Activated CD4-positive, alpha-beta memory T cell treated with anti-CD3 and anti-CD28 coated beads, Interleukin-2, amount 10 ng/mL, durations not matched to agents 7 days and 5 days (primary cell): ENCODE measurements at places on chromosomes 2 and 18. TPM values are rescaled to one million over a fixed set of nuclear protein-coding genes. Genes with fewer than 3 reads are reported as not detected.

Gene IL1R1
- 1.5 TPM for total RNA-seq

DNA sequence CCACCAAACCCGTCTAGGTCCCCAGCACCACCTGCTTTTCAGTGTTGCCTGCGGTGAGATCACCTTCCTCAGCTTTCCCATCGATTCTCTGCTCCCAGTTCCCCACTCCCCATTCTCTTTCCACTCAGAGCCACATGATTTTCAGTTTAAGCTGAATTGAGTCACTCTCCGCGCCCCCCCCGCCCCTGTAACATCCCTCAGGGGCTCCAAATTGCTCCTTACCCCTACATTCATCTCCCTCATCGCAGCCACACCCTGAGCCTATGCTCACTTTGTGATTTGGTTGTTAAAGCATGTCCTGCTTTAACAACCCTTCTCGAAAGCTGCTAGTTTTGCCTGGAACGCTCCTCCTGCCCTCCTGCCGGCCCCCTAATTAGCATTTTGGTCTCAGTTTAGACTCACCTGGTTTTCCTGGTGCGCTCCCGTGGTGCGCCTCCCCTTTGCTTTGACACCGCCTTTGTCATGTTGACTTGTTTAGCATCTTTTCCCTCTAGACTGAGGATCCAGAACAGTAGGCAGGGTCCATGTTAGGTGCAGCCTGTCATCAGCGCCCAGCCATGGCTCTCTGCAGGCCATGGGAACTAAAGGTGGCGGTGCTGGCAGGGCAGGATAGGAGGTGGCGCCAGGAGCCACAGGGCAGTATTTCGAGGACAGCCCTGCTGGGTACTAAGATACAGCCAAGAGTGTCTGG lies 60.8 kb downstream of the ST3GAL5 start:
- peaks cover 33% of the 10 kb centered on the region for H3K4me1 ChIP-seq
- H3K27ac ChIP-seq: peak overlapping the region; percentile 27
- peaks cover 18% of the 10 kb centered on the region for H3K27me3 ChIP-seq
- peak; percentile 15 for DNase-seq

Gene NMS
- not detected for total RNA-seq

DNA sequence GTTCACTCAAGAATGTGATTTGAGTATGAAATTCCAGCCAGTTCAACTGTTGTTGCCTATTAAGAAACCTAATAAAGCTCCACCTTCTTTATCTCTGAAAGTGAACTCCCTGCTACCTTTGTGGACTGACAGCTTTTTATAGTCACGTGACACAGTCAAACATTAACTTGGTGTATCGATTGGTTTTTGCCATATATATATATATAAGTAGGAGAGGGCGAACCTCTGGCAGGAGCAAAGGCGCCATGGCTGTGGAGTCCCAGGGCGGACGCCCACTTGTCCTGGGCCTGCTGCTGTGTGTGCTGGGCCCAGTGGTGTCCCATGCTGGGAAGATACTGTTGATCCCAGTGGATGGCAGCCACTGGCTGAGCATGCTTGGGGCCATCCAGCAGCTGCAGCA lies at the start of gene UGT1A1:
Gene UGT1A1, plus strand, starts transcription at position 228 of the 400 bp plus-strand sequence. Its CDS starts 18 bp downstream, at position 246.
- DNase-seq: no peak
- H3K27me3 ChIP-seq: peaks cover 21% of the 10 kb centered on the region
- no peak within 1 kb of the TSS for H3K4me3 ChIP-seq
- no peak within 1 kb of the TSS for H3K27ac ChIP-seq
- no peaks in the 10 kb centered on the region for H3K4me1 ChIP-seq

Gene SEMA4C
- 22.5 TPM for total RNA-seq

DNA sequence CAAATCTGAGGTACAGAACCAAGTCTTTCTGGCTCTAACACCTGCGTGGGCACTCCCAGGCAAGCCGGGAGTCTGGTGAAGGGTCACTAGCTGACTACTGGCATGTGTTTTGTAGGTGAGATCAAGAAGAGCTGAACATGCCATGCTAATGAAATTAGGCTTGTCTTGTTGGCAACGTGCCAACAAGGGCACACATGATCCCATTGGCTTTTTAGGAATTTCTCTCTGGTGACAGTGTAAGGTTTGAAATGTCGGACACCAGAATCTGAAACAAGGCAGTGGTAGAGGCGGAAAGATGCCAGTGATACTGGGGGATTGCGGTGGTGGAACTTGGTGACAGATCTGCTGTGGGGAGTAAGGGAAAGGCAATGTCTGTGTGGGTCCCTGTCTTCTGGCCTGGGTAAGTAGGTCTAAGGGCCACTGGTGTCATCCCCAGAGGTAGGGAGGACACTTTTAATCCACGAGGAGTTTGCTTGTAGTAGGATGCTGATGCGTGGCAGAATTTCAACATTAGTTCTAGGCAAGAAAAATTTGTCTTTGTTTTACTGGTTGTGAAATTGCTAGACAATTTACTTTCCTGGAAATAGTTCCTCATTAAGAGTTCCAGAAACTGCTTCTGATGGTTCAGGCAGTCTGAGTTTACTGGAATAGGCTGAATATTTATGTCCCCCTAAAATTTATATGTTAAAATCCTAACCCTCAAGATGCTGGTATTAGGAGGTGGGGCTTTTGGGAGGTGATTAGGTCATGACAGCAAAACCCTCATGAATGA lies 52.6 kb upstream of the ACMSD start:
- peaks cover 6% of the 10 kb centered on the region for H3K27me3 ChIP-seq
- H3K4me1 ChIP-seq: peaks cover 4% of the 10 kb centered on the region
- no peak overlapping the region for H3K27ac ChIP-seq
- no peak overlapping the region for H3K4me3 ChIP-seq
- DNase-seq: no peak
- no peaks in the 10 kb centered on the region for H3K36me3 ChIP-seq

Gene ALPG
- total RNA-seq: not detected

DNA sequence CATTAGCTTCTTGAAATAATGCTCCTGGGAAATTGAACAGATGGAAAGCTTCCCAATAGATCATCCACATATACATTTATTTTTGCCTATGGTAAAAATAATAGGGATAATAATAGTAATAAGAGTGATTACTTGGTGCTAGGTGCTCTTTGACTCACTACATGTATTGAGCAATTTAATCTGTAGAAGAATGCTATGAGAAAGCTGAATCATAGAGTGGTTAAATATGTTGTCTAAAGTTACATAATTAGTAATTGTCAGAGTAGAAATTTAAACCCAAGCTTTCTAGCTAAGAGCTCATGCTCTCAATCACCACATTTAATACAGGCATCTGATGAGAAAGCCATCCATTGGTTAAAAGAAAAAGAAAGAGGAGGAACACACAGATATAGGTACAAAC lies 590.5 kb upstream of the SLC8A1 start:
- H3K4me1 ChIP-seq: no peaks in the 10 kb centered on the region
- no peak overlapping the region for H3K27ac ChIP-seq
- DNase-seq: no peak
- H3K27me3 ChIP-seq: no peaks in the 10 kb centered on the region
- H3K4me3 ChIP-seq: no peak overlapping the region
- no peaks in the 10 kb centered on the region for H3K36me3 ChIP-seq

GRCh38 chr2:149314687-149315086 lies 15.7 kb upstream of the LYPD6 start:
- H3K4me3 ChIP-seq: no peak overlapping the region
- no peak overlapping the region for H3K27ac ChIP-seq
- H3K36me3 ChIP-seq: no peaks in the 10 kb centered on the region

Gene HDAC4
- total RNA-seq: 67.4 TPM

DNA sequence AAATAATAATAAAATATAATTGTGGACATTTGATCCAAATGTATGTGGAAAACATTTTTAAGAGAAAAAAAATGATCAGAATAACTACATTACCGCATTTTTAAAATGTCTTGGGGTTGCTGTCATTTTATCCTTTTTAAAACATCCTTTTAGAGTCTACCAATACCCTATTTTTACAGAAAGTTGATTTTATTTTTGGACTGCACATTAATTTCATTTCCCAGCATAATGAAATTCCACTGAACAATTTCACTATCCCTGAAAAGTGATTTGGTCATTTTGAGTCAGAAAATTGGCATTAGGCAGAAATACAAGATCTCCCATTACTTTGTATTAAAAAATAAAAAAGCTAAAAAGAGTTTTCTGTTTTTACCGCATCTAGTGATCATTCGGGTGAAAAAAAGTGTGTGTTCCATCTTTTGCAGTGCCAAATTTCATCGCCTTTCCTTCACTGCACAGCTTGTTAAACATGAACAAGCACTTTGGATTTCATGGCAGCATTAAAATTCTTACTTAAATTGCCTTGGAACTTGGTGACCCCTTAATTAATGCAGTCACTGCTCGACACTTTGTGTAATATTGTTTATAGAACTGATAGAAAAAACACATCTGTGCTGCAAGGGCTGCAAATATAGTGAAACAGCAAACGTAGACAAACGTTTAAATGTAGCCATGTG lies 611.7 kb downstream of the TSN start:
- H3K4me1 ChIP-seq: no peaks in the 10 kb centered on the region
- H3K36me3 ChIP-seq: no peaks in the 10 kb centered on the region
- no peak for DNase-seq
- no peaks in the 10 kb centered on the region for H3K27me3 ChIP-seq
- no peak overlapping the region for H3K27ac ChIP-seq

DNA sequence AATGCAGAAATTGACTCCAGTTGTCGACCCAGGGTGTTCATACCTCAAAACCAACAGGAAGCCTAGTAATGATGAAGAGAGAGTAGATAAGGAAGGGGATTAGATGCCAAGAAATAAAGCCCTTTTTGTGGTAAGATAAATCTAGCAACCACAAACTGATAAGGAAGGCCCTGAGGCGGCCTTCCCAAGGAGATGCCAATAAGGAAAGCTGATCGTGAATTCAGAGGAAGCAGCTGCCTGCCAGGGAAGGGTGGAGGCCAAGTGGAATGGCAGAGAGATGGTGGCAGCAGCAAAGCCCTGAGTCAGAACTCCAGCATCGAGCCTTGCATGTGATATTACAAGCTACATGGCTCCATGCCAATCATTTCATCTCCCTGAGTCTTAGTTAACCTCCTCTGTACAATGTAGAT lies 126.3 kb downstream of the IRS1 start:
- no peak overlapping the region for H3K4me3 ChIP-seq
- DNase-seq: no peak
- H3K27ac ChIP-seq: no peak overlapping the region

DNA sequence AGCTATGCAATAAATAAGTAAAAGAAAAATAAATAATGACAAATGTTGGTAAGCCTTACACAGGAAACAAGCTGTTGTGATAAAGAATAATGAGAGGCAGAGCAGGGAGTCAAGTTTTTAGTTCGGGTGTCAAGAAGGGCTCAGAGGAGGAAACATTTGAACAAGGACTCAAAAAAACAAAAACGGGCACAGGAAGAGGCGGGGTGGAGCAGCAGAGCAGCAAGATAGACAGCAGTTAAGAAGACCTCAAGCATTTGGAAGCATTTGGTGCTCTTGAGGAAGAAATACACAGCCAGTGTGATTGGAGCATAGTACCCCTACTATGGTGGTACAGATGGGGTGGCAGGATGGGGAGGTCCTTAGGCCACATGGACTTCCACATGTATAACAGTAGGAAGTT lies 2.8 kb downstream of the TMEM169 start:
- H3K27me3 ChIP-seq: no peaks in the 10 kb centered on the region
- peaks cover 14% of the 10 kb centered on the region for H3K36me3 ChIP-seq
- peak overlapping the region; percentile 38 for H3K4me3 ChIP-seq
- peak overlapping the region; percentile 79 for H3K27ac ChIP-seq

- H3K36me3 ChIP-seq: no peaks in the 10 kb centered on the region
- no peaks in the 10 kb centered on the region for H3K27me3 ChIP-seq
- no peaks in the 10 kb centered on the region for H3K4me1 ChIP-seq
Observed at GRCh38 chr2:135475128-135475527, 55.9 kb downstream of the ZRANB3 start.

DNA sequence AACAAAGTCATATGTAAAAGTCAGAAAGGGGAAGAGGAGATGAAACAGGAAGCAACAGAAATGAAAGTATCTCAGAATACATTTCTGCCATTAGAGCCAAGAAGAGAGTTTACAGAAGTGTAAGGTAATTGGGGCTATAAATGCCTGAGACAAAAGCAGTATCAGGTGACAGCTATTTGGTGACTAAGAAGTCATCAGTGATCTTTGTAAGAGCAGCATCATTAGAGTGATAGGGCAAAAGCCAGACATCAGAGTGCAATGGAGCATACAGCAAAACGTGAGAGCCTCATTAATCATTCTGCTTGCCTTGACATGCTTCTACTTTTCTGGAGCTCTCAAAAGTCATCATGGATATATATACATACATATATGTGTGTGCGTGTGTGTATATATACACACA lies 804.7 kb upstream of the PIK3C3 start:
- no peak overlapping the region for H3K27ac ChIP-seq
- no peak for DNase-seq
- no peaks in the 10 kb centered on the region for H3K4me1 ChIP-seq
- no peaks in the 10 kb centered on the region for H3K27me3 ChIP-seq
- H3K4me3 ChIP-seq: no peak overlapping the region

Gene VWC2L
- not detected for total RNA-seq

DNA sequence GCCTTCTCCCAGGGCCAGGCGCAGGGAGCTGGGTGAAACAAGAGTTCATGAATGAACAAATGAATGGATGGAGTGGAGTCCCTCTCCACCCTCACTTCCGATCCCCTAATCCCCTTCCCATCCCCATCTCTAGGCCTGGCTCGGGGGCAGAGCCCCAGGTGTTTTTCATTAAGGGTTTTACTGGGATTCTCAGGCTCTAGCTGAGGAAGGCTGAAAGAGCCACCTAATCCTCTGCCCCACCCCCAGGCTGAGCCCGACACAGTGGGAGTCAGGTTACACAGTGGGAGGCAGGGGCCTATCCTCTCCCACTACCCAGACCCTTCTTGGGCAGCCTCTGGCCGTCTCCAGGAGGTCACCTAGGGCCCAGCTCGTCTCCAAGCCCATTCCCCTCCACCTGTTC lies 36.1 kb downstream of the SDC1 start:
- H3K27me3 ChIP-seq: peaks cover 4% of the 10 kb centered on the region
- no peaks in the 10 kb centered on the region for H3K36me3 ChIP-seq
- H3K27ac ChIP-seq: no peak overlapping the region
- DNase-seq: no peak
- H3K4me1 ChIP-seq: no peaks in the 10 kb centered on the region

- no peaks in the 10 kb centered on the region for H3K36me3 ChIP-seq
- no peak overlapping the region for H3K27ac ChIP-seq
- no peak for DNase-seq
- no peak overlapping the region for H3K4me3 ChIP-seq
Observed at GRCh38 chr18:8994603-8995002, 107.9 kb upstream of the NDUFV2 start.

DNA sequence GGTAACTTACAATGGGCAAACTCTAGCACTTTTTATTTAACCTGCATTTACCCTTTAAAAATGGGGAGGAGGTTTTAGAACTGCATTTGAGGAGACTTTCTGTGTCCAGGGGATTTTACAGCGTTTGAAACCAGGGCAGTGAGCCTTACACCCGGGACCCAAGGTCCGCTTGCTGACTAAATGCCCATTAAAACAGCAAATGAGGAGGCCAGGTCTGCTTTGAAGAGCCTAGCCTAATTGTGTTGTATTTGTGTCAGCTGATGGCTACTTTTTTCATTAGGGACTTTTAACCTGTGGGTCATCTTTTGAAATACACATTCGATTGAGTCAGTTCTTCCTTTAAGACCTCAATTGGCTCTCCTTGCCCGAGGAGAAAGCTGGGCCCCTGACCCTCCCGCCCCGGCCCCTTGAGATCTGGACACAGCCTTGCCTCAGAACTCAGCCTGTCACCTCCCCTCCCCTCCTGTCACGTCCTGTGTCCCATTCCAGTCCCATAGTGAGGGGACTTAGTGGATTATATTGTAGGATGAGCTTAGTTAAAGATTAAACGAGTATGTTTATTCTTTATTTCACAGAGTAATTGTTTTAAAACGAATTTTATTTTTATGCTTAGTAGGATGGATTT lies 69.0 kb downstream of the KLHL29 start:
- H3K27me3 ChIP-seq: peaks cover 21% of the 10 kb centered on the region
- no peaks in the 10 kb centered on the region for H3K36me3 ChIP-seq
- H3K27ac ChIP-seq: no peak overlapping the region
- peaks cover 19% of the 10 kb centered on the region for H3K4me1 ChIP-seq

- H3K27ac ChIP-seq: no peak overlapping the region
- no peak overlapping the region for H3K4me3 ChIP-seq
- H3K4me1 ChIP-seq: no peaks in the 10 kb centered on the region
- H3K36me3 ChIP-seq: no peaks in the 10 kb centered on the region
Observed at GRCh38 chr18:60049172-60049571, 149.4 kb downstream of the PMAIP1 start.

Gene LRRTM1
- not detected for total RNA-seq
